ENCODE measurements at places on chromosomes 6 and 20.

GRCh38 chr20:32569380-32570305, 15.5 kb downstream of the NOL4L start:
- DNase-seq = no peak

GRCh38 chr6:142913511-142914047, 31.4 kb downstream of the HIVEP2 start:
- no peak for DNase-seq

DNA sequence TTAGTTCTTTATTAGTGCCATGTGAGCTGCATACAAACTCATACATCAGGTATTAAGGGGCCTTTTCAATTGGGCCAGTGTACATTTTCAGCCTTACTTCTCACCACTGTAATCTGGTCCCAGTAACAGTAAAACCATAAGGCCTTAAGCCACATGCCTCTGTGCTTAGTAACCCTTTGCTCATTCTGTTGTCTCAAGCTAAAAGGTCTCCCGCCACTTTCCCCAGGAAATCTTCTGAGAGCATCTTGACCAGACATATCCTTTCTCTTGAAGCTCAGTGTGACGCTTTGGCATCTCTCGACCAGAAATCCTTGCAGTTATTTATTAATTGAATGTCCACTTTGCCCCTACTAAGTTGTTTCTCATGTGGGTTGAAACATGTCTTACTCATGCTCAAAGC, 68.0 kb downstream of the CYP39A1 start:
- no peak for DNase-seq

DNA sequence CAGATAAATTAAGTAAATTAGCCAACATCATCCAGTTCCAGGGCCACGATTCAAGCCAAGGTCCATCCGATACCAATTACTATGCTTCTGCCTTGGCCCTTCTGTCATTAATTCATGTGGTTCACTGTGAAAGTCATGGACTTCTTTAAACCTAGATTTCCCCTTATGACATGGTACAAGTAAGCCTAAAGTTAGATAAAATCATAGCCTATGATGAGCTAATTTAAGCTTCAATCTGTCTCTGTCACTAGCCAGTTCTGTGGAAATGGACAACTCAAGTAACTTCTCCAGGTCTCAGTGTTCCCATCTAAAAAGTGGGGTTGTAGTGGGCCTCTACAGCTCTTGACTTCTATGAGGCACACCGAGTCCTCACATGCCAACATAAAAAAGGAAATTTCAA, 225.5 kb upstream of the MARCKS start:
- no peak for DNase-seq

DNA sequence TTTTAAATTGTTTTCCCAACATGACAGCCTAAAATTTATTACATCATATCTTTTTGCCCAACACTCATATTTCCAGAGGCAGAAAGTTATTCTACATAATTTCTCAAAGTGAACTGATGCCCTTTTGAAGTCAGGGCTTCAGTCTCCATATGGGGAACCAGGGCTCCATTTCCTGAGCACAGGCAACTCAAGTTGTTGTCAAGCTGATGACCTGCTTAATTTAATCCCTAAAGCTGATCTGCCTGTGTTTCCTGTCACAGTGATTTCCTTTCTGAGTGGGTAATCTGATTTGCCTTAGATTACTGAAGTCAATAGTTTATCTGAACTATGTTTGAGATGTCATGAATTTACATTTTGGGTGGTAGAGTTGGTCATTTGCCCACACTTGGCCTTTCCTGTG, 932.1 kb upstream of the MANEA start:
- no peak for DNase-seq

DNA sequence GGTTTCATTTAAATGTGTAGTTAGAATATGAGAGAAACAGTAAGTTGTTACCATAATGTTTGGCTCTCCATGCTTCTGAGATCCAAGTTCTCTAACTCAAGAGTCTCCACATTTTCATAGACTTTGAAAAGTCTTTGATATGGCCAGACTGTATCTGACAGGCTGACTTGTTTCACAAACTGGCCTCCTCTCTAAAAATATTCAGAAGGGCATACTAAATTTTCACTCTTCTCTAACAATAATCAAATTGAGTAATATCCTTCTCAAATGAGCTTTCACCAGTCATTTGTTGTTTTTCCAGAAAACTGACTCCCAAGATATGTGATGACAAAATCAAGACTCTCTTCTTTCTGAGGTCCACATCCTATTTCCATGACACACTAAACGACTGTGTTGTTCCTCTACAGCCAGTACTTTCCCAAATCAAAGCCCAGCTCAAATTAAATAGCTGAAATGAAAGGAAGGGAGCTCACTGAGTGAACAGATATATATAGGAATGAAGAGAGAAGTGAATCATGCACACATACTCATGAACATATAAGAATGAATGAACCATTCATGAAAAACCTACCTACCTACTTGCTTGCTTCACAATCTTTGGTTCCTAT, 15.1 kb downstream of the HIVEP2 start:
- DNase-seq = peak; percentile 63

- no peak for DNase-seq
These were observed 36.9 kb downstream of the SNAI1 start for GRCh38 chr20:50019466-50020256.

DNA sequence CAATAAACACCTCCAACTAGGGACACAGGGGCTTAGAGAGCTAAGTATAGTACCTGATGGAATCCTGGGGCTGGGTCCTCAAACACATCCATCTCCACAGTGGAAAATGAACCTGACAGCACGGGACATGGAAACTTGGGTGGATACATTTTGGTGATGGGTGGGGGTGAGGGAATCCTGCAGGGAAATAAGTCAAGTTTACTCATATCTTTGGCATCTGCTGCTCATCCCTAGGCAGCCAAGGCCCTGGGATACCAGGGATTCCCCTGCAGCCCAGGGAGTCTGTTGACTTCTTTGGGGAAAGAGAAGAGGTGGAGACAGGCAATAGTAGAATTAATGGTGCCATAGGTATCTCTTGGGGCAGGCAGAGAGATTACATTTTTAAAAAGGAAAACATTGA, 6.6 kb downstream of the APOBEC2 start:
- peak; percentile 48 for DNase-seq

DNA sequence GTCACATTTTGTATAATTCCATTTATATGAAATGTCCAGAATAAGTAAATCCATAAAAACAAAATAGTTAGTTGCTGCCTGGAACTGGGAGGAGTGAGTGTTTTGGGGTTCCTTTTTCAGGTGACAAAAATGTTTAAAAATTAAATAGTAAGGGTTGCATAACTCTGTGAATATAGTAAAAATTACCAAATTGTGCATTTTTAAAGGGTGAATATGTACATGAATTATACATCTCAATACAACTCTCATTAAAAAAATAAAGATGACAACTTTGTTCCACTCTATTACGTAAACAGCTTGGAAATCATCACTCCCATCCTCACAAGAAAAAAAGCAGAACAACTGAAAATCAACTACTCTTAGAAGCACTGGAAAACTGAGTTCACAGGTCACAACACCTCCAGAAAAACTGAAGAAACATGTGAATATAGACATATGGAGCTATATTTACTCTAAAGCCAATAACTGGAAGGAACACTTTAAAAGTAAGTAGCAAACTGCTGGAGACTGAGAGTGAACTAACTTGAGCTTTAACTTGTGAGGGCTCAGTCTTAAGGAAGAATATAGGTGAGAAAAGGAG, 40.0 kb downstream of the RANBP9 start:
- no peak for DNase-seq

DNA sequence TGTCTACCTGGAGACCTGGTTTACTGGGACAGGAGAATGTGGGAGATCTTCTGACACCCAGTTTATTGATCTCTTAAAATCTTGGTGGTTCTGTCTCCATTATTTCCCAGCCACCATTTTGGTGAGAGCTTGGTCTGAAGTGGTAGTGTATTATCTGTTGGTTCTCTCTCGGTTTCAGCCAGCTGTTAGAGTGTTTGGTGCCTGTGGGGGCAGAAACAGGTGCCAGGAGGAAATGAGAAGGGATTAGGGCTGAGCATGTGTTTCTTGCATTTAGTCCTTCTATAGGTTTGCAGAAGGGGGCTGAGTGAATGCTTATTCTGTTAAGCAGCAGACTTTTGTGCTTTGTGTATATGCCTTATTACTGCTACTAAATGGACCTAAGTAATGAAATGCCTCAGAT, 9.6 kb downstream of the JARID2 start:
- DNase-seq = no peak

- DNase-seq = peak; percentile 61
These were observed 67.5 kb upstream of the PRL start for GRCh38 chr6:22364306-22364705.

DNA sequence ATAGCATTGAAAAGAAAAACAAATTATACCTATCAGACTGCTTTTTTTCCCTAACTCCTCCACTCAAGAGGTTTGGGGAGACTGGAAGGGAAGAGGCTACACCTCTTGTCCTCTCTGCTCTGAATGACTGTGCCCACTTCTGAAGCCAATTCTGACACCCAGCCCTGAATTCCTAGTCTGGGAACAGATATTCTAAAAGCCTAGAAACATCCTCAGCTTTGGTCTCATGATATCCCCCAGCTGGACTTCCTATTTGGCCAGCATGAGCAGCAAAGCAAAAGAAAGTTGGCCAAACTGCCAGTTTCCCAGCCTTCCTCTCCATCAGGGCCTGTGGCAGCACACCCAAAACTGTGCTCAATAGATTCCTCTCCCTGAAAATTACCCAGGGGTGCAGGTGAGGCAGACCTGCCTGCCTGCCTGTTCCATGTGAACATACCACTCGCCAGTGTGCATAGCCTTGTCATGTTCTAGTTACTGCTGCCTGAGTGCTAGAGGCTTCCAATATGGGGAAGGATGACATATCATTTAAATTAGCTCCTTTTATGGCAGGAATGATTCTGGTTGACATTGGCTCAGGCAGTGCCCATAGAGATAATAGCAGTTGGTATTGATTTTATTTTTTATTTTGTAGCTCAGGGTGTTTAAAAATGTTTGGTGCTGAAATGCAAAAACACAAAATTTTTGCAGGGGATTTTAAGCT, 152.1 kb upstream of the RIN2 start:
- no peak for DNase-seq

DNA sequence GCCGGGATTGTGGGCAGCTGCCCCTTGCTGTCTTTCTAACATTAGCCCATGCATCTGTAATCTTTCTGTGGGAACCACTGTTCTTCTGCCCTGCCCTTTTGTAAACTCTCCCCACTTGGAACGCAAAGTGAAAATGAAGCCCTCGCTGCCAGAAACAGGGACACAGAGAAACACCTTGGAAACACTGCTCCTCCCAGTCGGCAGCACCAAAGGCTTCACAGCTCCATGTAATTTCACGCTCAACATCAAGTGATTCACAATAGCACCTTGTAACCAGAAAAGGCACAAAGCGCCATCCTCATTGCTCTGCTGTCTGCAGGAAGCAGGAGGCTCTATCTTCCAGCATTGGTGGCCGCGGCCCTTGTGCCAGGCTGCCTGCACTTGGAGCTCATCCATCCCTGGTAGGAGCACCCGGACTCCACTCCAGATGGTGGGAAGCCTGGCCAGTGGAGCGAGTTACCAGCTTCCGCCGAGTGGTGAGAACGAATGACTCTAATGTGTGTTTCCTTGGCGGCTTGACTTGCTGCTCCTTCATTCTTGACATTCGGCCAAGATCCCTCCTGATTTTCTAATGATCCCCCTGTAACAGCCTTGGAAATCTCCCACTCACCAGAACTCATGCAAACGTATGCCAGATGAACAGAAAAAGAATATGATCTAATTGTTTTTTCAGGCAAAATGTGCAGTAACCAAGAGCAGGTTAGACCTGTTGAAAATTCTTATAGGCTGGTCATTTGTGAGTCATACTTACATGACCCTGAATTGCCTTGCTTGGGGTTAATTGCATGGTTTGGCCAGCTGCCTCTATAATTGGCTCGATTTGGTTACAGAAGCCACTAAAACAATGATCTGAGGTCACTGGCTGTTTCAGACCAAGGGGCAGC, 169.1 kb upstream of the CDYL start:
- peak; percentile 77 for DNase-seq

DNA sequence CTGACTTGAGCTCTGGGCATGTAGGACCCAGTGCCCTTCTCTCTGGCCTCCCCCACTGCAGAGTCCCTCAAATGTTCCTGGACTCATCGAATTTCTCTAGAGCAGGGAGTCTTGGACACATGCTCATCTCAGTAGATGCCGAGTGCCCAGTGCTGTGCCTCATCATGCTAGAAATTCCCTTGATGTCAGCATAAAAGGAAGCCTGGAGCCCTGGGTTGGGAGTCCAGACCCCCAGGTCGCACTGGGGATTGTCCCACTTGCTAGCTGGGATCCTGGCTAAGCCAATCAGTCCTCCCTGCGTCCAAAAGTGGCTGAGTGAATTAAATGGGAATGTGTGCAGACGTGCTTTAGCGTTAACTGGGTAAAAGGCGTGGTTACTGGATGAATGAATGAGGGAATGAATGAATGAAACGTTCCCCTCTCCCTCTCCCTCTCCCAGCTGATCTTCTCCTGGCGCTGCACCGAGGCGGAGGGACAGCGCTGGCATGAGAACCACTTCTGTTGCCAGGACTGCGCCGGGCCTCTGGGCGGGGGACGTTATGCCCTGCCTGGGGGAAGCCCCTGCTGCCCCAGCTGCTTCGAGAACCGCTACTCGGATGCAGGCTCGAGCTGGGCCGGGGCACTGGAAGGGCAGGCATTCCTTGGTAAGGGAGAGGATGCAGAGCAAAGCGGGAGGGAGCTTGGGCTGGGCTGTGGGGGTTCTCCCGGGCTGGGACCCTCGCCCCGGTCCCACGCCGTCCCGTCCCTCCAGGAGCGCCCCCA, 1.6 kb upstream of the TOMM6 start:
- DNase-seq = peak; percentile 16

GRCh38 chr20:62702895-62703852, 5.5 kb upstream of the NTSR1 start:
- peak; percentile 89 for DNase-seq

- no peak for DNase-seq
These were observed 316.4 kb downstream of the PTPRT start for GRCh38 chr20:42873259-42873658.

GRCh38 chr6:77133031-77133430, 330.3 kb downstream of the HTR1B start:
- no peak for DNase-seq

DNA sequence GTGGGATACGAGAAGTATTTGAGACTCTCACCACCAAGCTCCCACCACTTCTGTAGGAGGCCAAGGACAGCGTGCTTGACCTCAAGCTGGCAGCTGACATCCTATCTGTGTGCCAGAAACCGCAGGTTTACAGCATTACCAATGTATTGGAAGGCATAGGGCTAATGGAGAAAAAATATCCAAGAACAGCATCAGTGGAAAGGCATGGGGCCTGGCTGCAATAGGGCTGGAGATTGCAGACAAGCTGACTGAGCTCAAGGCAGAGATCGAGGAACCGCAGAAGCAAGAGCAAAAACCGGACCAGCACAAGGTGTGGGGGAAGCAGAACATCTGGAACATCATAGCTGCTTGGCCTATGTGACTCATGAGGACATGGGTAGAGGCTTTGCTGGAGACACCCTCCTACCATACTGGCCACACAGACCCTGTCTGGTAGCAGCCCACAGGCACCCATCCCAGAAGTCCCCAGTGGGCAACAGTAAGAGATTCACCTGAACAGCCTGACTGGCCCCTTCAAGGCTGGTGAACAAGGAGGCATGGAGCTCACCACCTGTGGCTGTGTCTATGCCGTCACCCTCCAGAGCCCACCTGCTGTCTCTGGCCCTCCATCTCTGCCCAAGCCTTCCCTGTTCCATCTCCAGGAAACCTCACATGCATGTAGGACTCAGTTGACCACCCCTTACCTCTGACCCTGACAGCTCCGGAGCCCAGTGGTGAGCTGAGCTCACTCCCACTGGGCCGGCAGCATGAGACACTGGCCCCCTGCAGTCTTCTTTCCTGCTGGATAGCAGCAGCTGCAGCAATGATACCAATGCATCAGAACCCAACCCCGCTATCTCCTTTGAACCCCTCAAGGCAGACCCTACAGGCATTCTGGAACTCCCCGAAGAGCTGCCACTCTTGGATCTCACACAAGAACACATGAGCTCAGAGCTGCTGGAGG, 171.1 kb downstream of the KIF6 start:
- peak; percentile 36 for DNase-seq

Measured in fibroblast of skin of right quadriceps (primary cell).